Esophagus muscularis mucosa (tissue), 4 donors: ENCODE measurements at places on chromosomes 1 and 21. TPM values are rescaled to one million over a fixed set of nuclear protein-coding genes. Genes with fewer than 3 reads are reported as not detected.

Gene C4BPA
- under 0.01 TPM for total RNA-seq

Gene ERO1B
- 8.0 TPM for total RNA-seq

Gene DNAJC6
- 4.3 TPM for total RNA-seq

DNA sequence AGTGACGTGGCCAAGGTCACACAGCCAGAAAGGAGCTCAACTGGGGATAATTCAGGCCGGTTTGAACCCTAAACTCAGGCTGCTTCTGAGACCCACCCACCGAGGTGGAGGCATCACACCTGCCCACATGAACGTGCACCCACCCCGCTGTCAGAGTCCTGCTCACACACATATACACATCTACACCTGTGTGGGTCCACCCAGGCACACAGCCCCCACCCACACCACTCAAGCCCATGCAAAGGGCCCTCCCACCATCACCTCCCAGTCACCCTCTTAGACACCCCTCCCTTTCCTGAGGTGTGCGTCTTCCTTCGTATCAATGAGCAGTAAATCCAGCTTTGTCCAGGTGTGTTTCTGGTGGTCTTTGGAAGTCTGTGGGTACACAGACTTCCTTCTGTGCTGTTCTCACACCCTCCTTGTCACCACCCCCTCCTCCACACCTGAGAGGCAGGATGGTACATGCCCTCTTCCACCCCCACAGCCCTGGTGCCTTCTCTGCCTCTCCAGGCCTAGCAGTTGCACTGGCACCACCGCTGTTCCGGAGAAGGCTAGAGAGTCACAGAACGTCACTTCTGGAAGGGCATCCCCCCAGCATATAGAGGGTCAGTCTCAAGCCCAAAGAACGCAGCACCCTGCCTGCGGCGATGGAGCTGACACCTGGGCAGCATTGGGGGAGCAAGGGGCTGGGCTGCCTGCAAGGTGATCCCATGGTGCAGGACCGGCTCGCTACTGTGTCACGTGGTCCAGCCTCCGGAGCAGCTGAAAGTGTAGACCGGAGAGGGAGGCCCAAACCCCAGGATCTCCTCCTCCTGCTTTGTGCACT, 18.9 kb upstream of the FAM131C start:
- H3K27ac ChIP-seq = no peak overlapping the region
- peaks cover 6% of the 10 kb centered on the region for H3K4me1 ChIP-seq
- no peak overlapping the region for H3K4me3 ChIP-seq
- DNase-seq = no peak

DNA sequence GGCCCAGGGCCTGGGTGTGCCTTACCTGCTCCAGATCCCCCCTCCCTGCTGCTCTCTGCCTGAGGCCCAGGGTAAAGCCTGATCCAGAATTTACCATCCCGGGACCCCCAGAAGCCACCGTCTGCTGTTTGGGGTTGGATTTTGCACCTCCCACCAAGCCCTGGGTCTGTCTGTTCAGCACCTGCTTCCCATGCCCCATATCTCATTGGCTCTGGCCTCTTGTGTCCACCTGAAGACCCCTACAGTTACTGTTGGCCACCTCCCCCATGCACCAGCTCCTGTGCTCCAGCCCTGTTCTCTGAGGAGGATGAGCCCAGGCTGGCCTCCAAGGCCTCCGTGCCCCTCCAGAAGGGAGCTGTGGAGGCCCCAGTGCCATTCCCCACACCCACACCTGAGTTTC, 113.9 kb downstream of the GRIK3 start:
- no peak for DNase-seq
- no peaks in the 10 kb centered on the region for H3K36me3 ChIP-seq
- no peaks in the 10 kb centered on the region for H3K4me1 ChIP-seq
- H3K27me3 ChIP-seq = peaks cover 60% of the 10 kb centered on the region
- no peak overlapping the region for H3K4me3 ChIP-seq

GRCh38 chr1:84479998-84480397, 932 bp downstream of the RPF1 start:
- H3K36me3 ChIP-seq = peaks cover 7% of the 10 kb centered on the region
- DNase-seq = no peak
- H3K4me3 ChIP-seq = peak overlapping the region; percentile 76
- H3K4me1 ChIP-seq = peaks cover 32% of the 10 kb centered on the region

DNA sequence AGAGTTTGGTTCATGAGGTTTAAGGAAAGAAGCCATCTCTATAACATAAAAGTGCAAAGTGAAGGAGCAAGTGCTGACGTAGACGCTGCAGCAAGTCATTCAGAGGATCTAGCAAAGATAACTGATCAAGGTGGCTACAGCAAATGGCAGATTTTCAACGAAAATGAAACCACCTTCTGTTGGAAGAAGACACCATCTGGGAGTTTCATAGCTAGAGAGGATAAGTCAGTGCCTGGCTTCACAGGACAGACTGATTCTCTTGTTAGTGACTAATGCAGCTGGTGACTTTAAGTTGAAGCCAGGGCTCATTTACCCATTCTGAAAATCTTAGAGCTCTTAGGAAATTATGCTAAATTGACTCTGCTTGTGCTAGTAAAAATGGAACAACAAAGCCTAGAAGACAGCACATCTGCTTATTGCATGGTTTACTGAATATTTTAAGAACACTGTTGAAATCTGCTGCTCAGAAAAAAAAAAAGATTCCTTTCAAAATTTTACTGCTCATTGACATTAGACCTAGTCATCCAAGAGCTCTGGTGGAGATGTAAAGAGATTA, 10.5 kb downstream of the MAEL start:
- H3K27me3 ChIP-seq = no peaks in the 10 kb centered on the region
- H3K4me1 ChIP-seq = no peaks in the 10 kb centered on the region
- no peak for DNase-seq
- H3K27ac ChIP-seq = no peak overlapping the region
- H3K36me3 ChIP-seq = no peaks in the 10 kb centered on the region
